Naive thymus-derived CD8-positive, alpha-beta T cell (primary cell): ENCODE measurements at places on chromosomes 13 and 19.
A peak's percentile ranks its signal among the peaks of the same experiment; 100 is the strongest.

GRCh38 chr19:412356-413355, 3.7 kb upstream of the C2CD4C start:
- DNase-seq, result peak; percentile 57

DNA sequence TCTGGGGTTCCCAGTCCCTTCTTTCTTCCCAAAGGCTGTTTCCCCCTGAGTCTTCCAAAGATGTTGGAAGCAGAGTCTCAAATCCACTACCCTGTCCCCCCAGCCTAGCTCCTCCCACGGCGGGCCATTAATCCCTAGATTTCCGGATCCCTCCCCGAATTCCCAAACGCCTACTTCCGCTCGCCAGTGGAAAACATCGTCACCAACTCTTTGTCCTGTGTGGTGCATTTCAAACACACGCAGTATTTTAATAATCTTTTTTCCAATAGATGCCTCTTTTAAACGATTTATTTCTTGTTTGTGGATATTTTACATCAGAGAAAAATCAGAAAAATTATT, 610 bp downstream of the ZNF791 start:
- DNase-seq, result no peak

GRCh38 chr13:36366031-36366430, 19.8 kb upstream of the SPART start:
- no peak for DNase-seq

- no peak for DNase-seq
Measured at GRCh38 chr19:24166055-24166454, 79.1 kb downstream of the ZNF254 start.

DNA sequence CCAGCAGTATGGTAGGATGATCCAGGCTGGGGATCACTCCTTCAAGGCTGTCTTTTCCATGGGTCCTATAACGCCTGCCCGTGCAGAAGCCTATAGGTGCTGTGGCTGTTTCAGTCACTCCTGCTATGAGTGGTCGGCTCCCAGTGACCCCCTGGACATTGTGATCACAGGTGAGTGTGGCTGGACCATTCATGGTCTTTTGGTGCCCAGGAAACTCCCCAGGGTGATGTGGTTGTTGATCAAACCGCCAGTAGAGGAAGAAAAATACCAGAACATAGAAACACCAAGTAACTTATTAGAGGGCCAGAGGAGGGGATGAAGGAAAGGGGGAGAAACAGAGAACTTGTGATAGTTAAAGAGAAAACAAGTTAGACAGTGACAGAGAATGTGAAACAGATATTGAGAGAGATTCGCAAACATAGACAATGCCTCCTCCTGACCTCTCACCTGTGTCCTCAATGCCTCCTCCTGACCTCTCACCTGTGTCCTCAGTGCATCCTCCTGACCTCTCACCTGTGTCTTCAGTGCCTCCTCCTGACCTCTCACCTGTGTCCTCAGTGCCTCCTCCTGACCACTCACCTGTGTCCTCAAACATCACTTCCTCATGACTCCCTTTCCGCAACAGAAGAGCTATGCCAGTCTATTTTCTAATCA, 19.4 kb downstream of the LAIR2 start:
- no peak for DNase-seq

- DNase-seq, result no peak
Measured at GRCh38 chr13:40164133-40164532, 502.3 kb downstream of the FOXO1 start.

DNA sequence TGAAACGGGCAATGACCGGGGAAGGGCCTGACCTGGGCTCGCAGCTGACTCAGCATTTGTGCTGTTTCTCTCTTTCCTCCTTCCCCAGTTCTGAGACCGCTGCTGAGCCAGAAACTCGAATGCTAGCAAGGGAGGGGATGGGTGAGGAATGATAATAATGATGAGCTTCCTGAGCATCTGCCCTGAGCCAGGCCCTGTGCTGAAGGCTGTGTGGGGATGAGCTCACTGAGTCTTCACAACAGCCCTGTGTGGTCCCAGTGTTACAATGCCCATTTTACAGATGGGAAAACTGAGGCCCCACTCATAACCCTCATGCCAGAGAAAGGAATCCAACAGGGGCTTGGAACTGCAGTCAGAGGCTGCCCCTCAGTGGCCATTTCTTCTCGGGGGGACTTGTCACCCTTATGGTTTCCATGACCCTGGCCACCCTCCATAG, 8.1 kb downstream of the SULT2B1 start:
- no peak for DNase-seq

GRCh38 chr19:54418030-54418929, 3.0 kb downstream of the TTYH1 start:
- DNase-seq, result no peak

GRCh38 chr19:9868983-9869617, 34.0 kb downstream of the PIN1 start:
- no peak for DNase-seq

DNA sequence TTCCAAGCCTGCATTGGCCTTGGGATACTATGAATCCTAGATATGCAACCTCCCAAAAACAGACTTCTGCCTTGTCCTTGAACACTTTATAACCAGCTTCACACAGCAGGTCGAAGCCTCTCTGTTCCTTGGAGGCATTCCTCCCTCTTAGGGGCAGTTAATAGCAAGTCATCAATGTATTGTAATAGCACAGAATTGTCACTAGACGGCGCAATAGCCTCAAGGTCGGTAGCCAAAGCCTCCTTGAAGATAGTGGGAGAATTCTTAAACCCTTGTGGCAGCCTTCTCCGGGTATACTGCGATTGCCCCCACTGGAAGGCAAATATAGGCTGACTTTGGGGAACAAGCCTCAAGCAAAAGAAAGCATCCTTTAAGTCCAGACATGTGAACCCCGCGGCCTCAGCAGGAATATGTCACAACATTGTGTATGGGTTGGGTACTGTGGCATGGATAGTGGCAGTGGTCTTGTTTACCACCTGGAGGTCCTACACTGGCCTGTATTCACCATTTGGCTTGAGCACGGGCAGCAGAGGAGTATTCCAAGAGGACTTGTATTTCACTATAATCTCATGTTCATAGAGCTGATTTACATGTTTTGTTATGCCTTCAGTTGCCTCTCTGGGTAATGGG, 61.1 kb downstream of the ZNF431 start:
- no peak for DNase-seq

- DNase-seq, result no peak
Measured at GRCh38 chr13:26806891-26807290, 46.3 kb upstream of the GPR12 start.

DNA sequence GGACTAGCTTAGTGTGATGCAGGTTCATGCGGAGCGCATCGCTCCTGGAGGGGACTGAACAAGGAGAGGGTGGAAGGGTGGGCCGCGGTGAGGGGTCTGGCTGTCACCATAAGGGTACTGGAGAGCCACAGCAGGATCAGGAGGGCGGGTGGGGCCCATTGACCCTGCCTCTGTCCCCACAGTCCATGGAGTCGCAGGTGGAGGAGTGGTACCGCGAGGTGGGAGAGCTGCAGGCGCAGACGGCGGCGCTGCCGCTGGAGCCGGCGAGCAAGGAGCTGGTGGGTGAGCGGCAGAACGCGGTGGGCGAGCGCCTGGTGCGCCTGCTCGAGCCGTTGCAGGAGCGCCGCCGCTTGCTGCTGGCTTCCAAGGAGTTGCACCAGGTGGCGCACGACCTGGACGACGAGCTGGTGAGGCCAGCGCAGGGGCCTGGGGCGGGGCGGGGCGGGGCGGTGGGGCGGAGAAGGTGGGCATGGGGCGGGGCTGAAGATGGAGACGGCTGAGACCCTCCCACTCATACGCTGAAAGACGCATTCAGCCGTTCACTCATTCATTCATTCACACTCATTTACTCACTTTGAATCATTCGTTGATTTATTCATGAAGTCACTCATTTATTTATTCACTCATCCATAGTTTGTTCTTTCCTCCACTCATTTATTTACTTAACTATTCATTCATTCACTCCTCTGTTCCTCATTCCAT, 27.5 kb upstream of the SHKBP1 start:
- peak; percentile 61 for DNase-seq

DNA sequence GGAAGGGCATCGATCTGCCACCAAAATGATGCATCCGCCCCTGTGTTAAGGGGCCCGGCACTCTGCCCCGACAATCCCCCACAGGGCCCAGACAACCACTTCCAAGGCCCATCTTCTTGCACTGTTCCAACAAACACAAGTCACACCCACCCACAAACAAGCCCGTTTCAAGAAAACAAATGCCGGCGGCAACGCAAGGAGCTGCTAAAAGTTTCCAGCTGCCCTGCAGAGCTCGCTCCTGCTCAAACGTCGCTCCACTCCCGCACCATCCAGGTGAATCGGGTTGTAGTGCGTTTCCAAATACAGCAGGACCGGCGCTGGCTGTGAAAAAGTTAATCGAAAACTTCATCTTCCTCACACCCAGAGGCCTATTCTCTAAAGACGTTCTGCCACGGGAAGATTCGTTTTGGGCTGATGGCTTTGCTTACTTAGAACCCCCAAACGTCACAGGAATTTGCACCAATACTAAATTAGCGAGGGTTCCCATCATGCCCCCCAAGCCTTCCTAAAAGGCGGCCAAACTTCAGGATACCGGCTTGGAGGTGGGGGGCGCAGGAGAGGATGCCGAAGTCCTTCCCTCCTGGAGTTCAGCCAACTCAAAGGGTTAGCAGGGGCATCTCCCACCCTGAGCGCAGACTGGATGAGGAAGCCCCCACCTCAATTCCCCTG, 107.4 kb upstream of the DOCK9 start:
- no peak for DNase-seq

- no peak for DNase-seq
Measured at GRCh38 chr13:75715601-75716523, 79.7 kb downstream of the LMO7 start.

- no peak for DNase-seq
Measured at GRCh38 chr13:33496336-33496735, 210.8 kb upstream of the STARD13 start.

DNA sequence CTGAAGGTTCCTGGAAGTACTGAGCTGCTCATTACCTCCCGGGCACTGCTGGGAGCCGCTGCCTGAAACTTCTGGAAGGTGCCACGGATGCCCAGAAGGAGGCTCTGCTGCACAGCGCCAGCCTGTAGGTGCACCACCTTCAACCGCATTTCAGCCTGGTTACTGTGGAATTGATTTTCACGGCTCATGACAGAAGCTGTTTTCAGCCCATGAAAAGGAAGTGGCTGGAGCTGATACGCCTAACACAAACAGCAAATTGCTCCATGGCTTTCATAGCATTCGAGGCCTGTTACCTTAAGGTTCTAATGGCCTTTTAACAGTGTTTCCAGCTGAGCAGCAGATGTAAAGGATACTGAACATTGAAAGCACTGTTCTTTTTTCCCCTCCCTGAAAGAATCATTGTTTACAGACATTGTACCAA, 22.0 kb downstream of the GPC6 start:
- DNase-seq, result no peak

- no peak for DNase-seq
Measured at GRCh38 chr19:6238643-6239281, 41.0 kb downstream of the MLLT1 start.

GRCh38 chr19:4144666-4145249, 8.7 kb upstream of the CREB3L3 start:
- no peak for DNase-seq

GRCh38 chr19:543910-544608, at the start of gene GZMM:
Gene GZMM, plus strand, starts transcription at chr19:544053. Its CDS starts 19 bp downstream, at chr19:544072.
- DNase-seq, result peak; percentile 86

- peak; percentile 89 for DNase-seq
Measured at GRCh38 chr19:6862673-6863078, 24.7 kb upstream of the ADGRE1 start.

DNA sequence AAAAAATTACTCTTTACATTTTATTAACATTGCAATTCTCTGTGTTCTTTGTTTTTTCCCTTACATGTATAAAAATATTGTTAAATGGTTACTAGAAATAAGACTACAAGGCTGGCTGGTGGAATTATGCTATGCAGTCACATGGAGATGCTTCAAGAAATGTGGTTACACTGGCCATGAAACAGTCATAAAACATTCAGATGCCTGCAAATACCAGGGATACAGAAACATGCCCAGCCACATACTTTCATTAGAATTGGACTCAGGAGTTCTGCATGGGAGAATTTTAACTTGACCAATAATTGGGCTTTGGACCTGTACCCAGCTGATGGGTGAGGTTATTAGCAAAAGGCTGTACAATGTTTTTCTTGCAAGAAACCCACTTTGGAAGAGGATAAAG, 1407.7 kb upstream of the SLC10A2 start:
- DNase-seq, result no peak

DNA sequence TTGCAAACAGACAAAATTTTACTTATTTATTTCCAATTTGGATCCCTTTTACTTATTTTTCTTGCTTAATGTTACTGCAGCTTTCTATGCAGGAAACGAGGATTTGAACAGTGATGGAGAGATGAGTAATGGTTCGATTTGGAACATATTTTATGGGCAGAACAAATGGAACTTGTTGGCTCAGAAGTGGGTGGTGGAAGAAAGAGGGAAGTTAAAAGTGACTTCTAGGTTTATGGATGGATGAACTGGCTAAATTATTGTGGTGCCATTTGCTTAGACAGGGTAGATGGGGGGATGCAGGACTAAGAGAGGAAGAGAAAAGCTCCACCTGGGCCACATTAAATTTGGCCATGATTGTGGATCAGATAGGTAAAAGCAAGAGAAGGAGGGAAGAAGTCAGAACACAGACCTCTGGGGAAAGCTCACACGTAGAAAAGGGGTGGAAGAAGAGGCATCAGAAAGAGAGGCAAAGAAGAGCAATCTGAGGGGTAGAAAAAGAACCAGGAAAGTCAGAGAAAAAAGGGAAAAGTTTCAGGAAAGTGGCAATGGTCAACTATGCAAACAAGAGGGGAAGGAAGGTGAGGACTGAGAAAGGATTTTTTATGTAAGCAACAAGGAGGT, 768 bp upstream of the CYSLTR2 start:
- no peak for DNase-seq

- DNase-seq, result peak; percentile 69
Measured at GRCh38 chr19:2507109-2507508, 31.2 kb downstream of the GADD45B start.

GRCh38 chr19:10364644-10365043, 15.7 kb downstream of the TYK2 start:
- no peak for DNase-seq

- DNase-seq, result no peak
Measured at GRCh38 chr19:20503476-20503875, 62.1 kb downstream of the ZNF737 start.

- no peak for DNase-seq
Measured at GRCh38 chr19:2711172-2711874, 8.8 kb upstream of the GNG7 start.

- no peak for DNase-seq
Measured at GRCh38 chr19:49863254-49863934, 4.0 kb downstream of the PNKP start.

DNA sequence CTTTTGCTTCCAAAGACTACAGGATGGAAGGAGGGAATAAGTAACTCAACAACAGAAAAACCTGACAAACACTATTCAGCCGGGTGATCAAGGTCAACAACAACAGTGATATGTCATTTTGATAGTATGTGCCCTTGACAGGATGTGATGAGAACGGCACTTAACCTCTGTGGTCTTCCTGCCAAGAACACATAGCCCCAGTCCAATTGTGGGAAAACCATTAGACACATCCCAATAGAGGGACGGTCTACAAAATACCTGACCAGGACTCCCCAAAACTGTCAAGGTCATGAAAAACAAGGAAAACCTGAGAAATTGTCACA, 43.1 kb upstream of the AMER2 start:
- no peak for DNase-seq
